Bone marrow (tissue), 2 donors: ENCODE measurements at places on chromosomes 3 and 15.

- no peak for DNase-seq
These were observed 127.9 kb upstream of the STT3B start for GRCh38 chr3:31404871-31405270.

DNA sequence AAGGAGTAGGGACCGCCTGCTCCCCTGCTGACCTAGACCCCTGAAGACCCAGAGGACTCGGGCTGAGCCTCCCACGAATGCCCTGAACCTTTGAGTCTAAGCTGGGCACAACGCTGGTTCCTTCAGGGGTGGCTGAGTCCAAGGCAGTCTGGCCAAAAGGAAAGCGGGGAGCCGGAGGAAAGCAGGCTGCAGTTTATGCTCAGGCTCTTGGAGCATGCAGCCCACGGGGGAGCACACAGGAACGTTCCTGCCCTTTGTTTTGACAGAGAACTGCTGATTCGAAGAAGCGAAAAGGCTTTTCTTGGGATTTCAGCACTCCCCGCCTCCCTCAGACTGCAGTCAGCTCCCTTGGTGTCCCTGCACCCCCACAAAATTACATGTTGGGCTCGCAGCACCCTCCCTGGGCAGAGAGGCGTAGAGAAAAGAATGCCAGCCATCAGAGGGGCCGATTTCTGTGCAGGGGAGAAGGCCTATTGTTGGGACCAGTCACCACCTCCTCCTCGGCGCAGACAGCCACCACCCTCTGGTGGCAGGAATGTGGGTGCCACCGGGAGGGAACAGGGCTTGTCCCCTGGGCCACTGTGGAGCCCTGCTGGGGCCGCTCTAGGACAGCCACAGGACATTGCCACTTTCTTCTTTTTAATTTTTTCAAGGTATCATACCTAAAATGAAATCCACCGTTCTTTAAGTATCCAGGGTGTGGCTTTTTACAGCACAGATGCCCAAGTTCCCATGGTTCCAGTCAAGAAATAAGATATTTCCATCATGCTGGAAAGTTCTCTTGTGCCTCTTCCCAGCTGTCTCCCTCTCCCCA is 72.2 kb downstream of the SMAD6 start:
- peak; percentile 3 for DNase-seq

DNA sequence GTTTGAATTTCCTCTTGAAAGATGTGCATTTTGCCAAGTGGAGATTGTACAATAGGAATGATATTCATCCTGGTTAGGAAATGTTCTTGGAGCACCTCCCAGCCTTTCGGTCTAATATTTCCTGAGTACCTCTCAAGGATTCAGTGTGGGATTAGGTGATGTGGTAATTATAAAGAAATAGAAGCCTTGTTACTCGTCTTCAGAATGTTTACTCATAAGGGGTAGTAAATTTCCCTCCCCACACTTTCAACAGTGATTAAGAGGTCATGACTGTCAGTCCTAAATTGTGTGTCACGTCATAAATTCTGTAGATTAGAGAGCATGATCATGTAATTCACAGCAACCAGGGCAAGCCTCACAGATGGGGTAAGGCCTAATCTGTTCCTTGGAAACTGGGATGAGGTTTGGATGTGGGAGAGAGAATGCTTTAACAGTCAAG is 633.1 kb upstream of the TBL1XR1 start:
- no peak for DNase-seq

GRCh38 chr3:113628316-113628715 is 68.1 kb downstream of the USF3 start:
- no peak for DNase-seq

DNA sequence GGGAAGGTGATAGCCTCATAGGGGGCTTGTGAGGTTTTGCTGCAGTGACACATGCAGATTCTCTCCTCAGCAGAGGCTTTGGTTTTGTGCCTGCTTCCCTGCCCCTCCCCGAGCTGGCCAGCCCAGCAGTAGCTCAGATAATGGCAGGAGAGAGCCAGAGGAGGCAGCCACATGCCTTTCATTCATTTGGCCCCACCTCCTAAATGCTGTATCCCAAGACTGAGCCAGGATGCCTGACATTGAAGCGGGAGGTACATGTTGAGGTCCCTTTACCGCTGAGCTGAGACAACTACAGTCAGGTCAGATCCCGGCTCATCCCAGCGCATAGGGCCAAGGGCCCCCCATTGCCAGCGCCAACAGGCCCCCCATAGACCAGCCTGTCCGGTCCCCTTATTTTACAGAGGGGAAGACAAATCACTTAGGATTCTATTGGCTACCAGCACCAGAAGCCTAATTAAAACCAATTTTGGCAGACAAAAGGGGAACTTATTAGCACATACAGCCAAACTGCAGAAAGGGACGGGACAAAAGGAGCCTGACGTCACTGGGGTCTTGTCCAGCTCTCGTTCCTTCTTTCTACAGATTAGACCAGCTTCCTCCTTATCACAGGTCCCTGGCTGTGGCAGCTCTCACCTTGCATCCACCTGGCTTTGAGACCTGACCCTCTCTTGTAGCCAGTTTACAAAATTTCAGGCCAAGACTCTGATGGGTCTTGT is 12.1 kb upstream of the POLG start:
- DNase-seq: no peak

DNA sequence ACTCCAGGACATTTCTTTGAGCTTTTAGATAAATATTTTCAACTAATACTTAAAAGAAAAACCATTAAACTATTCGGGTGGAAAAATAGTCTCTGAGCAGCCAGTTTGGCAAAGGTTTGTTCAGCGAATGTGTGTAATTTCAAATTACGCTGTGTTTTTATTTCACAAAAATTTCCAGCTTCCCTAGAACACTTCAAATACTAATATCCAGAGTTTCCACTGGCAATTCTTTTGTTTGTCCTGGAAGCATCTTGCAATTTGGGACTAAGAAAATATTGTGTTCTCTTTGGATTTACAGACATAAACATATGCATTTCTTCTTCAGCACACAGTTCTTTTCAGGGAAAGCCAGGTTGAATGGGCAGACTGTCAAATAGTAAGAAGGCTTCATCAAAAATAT is 61.9 kb downstream of the MDFIC2 start:
- DNase-seq: no peak

DNA sequence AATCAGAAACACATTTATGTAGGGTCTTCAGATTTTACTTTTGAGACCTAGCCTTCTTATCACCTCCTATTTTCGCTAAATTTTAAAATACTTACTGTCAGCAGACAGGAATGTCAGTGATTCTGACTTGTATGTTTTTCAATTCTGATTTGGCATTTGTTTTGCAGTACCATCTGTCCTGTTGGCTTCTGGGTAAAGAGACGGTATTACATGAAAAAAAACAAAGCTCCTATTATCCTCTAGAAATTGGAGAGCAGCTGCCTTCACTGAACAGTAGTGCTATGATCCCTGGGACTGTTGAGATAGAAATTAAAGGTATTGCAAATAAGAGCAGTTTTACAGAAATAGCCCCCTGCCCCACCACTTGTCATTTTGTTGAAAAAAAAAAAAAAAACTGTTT is 8.4 kb downstream of the ARMC8 start:
- no peak for DNase-seq

DNA sequence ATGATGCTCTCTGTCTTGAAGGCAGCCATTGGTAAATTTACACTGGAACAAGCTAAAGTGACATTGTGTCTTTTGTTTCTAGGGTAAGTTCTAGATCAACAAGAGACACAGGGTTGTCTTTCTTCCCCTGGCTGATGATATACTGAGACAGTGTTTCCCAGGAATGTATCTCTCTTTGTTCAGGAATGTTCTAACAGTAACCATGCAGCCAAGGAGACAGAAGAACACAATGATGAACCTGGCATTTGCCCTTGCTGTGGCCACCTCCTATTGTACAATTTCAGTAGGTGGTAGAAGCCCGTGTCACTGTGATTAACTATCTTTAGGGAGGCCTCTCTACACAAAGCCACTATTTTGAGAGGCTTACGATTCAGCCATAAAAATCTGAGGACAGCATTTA is 130.7 kb downstream of the LRTM1 start:
- no peak for DNase-seq

- DNase-seq: no peak
These were observed 46.2 kb downstream of the NRG4 start for GRCh38 chr15:75966073-75966472.

DNA sequence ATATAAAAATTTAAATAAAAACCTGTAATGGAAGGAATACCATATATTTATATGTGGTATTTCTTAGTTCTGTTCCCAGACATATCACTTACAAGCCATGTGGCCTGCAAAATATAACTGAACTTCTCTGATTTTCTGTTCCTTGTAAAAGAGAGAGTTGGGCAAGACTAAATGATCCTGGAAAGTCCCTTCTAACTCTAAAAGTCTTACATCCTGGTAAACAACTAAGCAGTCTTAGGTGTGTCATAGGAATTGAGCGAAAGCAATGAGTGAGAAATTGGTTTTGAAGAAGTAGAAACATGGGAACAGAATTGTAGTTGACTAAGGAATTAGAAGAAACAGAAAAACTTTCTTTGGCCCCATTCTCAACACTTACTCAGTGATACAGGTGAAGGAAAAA is 25.3 kb upstream of the IL20RB start:
- DNase-seq: no peak

GRCh38 chr3:30135190-30135589 is 471.2 kb upstream of the TGFBR2 start:
- DNase-seq: no peak

- DNase-seq: no peak
These were observed 21.0 kb downstream of the PTH1R start for GRCh38 chr3:46898321-46899150.

DNA sequence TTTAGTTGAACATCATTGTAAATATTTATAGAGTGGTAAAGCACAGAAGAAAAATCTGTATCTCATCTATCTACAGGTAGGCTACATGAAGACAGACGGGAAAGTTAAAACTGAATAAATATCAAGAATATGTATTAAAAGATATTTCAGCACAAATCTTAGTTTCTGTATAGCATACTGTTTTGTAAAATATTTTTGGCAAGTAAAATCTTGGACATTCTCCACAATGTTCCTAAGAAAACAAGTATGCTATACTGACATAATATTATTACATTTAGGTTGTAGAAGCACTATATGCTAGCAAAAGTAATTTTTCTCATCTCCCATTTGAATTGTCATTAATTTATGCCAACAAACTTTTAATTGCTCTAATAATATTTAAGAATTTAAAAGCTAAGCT is 326.4 kb upstream of the ARL6 start:
- DNase-seq: no peak

GRCh38 chr3:47603332-47603731 is 24.7 kb upstream of the CSPG5 start:
- no peak for DNase-seq

GRCh38 chr15:62208367-62208766 is 43.3 kb upstream of the C2CD4B start:
- no peak for DNase-seq

DNA sequence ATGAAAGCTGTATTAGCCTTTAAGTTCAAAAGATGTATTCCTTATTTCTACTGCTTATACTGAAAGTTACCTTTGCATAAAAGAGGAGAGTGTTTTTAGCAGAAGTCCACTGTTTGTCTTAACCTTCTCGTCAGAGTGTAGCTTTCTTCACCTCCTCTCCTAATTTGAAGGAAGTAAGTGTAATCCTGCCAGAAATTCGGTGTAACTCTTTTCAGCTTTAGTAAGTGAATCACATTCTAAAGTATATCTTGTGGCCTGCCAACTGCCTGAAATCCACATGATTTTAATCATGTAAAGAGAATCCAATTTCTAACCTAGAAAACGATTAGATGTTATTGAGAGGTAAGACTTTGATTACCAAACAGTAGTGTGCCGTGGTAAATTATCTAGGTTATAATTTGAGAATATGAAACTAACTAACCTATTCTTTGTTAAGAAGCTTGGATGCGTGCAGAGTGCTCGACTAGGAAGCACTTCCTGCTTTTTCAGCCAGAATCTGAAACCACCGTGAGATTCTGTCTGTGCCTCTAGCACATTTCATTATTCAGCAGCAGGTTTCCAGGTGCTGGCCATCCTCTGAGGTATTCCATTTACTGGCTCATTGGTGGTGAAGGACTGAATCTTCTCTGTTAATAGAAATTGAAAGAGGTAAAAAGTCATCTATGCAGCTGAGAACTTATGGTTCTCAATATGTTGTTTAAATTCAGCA is 7.5 kb downstream of the GYG1 start:
- no peak for DNase-seq

DNA sequence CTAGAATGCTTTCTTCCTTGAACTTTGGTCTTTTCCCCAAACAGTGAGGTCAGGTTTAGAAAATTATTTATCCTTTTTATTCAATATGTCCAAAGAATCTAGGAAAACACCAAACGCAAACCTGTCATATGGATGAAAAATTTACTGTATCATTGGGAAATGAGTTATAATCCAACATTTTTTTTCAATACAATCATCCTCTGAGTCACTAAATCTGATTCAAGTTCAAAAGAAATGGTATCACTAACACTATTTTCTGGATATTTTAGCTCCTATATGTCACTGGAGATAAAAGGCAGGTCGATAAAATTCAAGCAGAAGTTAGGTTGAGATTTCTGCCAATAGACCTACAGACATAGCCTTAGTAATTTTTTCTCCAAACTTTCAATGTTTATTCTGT is 591.6 kb upstream of the AGTR1 start:
- DNase-seq: no peak

DNA sequence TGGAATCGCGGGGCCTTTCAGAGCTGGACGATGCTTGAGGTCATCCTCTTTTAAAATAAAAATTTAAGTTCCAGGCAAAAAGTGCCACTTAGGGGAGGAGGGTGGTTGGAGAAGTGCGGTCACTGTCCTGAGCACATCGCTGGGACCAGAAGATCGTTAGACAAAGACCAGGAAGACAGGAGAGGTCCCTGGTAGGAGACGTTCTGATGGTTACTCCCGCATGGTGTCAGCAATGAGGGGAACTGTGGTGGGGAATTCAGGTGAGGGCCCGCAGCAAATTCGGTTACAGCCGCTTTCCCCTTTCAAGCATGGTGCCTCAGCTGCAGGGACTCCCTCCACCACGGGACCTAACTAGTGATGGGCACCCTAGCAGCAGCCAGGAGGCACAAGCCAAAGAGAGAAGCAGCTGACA is 1.0 kb upstream of the ISY1 start:
- no peak for DNase-seq

DNA sequence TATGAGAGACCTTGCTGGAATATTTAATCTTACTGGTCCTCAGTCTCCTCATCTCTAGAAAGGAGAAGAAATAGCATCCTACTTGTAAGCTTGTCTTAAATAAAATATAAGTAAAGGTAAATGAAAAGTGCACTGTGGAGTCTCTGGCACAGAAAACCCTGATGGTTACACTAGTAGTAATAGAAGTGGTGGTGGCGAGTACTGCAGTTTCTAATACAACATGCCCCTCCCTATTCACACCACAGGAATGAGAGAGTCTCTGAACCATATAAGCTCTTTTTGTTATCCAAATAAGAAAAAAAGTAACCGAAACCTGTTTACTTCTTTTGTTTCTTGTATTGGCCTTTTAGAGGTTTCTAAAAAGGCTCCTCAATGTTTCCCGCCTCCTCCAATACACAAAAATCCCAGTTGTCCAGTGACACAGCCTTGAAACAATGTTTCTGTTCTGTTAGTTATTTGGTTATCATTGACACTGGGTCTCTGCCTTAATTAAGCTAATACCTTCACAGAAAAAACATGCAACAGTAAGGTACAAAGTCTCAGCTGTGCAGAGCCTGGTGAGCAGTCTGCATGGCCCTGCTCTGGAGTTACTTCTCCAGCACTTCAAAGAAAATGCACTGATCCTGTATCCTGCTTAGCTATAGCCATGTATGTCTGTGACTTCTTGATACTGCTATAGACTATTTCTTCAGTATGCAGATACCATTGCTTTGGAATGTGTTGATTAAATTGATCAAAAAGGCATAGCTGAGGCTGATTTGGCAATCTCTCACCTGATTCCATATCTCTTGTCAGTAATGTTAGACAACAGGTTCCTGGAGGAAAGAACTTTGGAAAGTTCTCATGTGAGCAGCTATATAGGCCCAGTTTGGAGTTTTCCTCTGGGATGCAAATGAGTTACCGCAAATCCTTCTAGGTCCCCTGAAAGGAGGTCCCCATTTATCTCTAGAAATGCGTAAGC is 315.6 kb upstream of the IL12A start:
- DNase-seq: no peak
